ENCODE measurements at places on chromosomes 1 and 21.
A peak's percentile ranks its signal among the peaks of the same experiment; 100 is the strongest.

DNA sequence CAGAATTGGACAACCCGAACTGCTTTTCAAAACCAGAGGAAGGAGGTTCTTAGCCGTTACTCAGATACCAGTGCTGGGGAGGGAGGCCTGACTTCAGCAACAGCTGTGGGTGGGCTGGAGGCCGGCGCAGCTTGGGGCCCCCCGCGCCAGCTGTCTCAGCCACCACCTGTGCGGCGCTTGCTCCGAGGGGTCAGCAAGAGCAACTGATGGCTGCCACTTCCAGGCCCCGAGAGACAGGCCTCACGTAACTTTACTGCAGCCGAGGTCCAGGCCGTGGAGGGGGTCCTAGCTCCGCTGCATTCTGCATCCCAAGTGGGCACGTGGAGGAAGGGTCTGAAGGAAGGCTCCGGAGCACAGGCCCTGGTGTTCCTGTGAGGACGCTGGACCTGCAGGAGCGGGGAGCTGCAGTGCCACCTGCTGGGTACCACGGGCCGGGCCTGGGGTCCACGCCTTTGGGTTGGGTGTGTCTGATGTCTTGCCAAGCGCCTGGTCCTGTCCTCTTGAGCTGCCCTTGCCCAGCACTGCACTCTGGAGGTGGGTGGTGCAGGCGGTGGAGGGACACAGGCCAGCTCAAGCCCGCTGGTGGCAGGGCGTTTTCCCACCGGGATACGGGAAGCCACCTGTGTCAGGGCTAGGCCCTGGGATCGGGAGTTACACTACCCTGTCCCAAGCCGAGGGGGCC is 9.8 kb downstream of the THAP3 start:
- peak; percentile 36 for DNase-seq

DNA sequence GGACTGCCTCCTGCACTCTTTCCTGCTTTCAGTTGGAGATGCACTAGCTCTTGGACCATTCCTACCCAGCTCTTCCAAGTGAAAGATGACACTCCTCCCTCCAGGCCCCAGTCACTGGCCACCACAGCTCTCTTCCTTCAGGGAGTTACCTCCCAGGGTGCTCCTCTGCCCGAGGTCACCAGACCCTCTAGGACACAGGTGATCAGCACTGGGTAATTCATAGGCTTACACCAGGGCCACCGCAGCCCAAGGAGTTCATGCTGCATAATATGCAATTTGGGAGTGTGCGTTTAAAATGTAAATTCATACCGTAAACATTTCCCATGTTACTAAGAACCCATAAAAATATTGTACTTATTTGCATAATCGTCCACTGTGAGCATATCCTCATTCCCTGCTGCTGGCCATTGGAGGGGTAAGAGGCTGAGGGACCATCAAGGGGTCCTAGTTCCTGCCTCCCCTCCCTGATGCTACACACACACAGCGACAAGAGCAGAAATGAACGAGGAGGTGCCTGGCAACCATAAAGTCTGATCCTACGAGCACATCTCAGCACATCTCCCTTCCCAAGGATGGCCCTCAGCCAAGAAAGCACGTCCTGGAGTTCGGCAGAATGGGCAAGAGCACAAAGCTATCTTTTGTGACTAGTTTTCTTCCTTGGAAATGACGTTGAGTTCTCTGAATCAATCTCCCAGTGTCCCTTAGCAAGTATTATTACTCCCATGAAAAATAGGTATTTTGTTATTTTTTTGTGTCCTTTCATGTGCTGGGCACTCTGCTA is 222.9 kb upstream of the RAB4A start:
- no peak for DNase-seq

DNA sequence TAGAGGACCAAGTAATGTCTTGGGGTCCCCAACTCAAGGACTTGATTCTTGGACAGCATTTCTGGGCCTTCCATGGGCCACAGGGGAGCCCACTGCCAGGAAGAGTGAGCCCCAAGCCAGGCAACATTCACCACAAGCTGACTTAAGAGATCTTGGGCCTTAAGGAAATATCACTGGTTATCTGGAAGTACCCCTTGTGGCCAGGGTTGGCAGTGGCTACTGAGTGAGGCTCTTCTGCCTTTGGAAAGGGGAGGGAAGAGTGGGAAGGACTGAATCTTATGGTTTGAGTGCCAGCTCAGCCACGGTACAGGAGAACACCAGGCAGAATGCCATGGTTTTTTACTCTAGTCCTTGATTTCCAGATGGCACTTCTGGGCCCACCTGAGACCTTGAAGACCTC is 228.9 kb upstream of the RGS18 start:
- no peak for DNase-seq

GRCh38 chr1:207109004-207109403 is 5.0 kb downstream of the C4BPA start:
- no peak for DNase-seq

- DNase-seq, result no peak
Measured at GRCh38 chr1:231616667-231617066, 9.9 kb upstream of the DISC1 start.

GRCh38 chr1:40766017-40766416 is 17.6 kb upstream of the KCNQ4 start:
- DNase-seq, result no peak

GRCh38 chr1:232764458-232765251 is 40.6 kb upstream of the MAP10 start:
- DNase-seq, result no peak

- no peak for DNase-seq
Measured at GRCh38 chr1:63643926-63644325, 50.7 kb downstream of the PGM1 start.

GRCh38 chr1:76066394-76066793 is 8.2 kb upstream of the ST6GALNAC3 start:
- peak; percentile 26 for DNase-seq

DNA sequence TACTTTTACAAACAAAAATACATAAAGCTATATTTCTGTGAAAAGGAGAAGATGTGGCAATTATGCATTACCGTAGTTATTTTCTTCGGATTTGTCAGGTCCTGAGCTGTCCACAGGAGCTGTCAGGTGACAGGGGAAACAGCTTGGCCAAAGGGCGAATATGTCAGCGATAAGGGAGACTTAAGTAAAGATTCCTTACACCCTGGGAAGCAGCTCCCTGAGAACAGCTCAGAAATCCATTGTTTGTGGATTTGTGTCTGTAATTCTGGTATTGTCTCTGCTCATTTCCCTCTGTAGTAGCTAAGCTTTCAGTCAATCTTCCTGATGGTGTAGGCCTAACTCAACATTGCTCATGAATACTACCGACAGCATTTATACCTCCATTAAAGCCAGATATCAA is 7.1 kb upstream of the CD34 start:
- no peak for DNase-seq

- DNase-seq, result no peak
Measured at GRCh38 chr1:25467193-25467592, 36.5 kb downstream of the MACO1 start.

- DNase-seq, result peak; percentile 6
Measured at GRCh38 chr1:37410815-37411214, 63.6 kb upstream of the ZC3H12A start.

- DNase-seq, result no peak
Measured at GRCh38 chr1:19384772-19385187, 72.7 kb downstream of the SLC66A1 start.

DNA sequence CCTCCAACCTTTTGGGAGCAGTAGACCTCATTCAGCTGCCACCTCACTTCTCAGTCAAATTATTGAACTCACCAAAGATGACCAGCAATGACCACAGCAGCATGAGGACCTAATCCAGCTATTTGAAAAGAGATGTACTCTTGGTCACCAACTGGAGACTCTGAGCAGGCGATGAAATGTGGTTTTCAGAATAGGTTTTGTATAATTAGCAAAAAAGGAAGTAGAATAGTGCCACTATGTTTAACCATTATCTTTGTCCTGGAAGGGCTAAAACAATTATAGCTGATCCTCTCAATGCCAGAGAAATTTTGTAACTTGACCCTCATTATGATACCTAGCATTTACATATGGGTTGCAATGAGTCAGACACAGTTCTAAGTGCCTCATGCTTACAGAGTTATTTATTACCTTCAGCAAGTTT is at the start of gene FCRL2:
Gene FCRL2, minus strand, starts transcription at position 162 of the 421 bp plus-strand sequence. Its CDS starts 59 bp downstream, at position 103.
- DNase-seq, result no peak

- DNase-seq, result no peak
Measured at GRCh38 chr1:9344426-9345200, 51.9 kb downstream of the SPSB1 start.

- no peak for DNase-seq
Measured at GRCh38 chr1:225462714-225463574, 35.1 kb upstream of the LBR start.

DNA sequence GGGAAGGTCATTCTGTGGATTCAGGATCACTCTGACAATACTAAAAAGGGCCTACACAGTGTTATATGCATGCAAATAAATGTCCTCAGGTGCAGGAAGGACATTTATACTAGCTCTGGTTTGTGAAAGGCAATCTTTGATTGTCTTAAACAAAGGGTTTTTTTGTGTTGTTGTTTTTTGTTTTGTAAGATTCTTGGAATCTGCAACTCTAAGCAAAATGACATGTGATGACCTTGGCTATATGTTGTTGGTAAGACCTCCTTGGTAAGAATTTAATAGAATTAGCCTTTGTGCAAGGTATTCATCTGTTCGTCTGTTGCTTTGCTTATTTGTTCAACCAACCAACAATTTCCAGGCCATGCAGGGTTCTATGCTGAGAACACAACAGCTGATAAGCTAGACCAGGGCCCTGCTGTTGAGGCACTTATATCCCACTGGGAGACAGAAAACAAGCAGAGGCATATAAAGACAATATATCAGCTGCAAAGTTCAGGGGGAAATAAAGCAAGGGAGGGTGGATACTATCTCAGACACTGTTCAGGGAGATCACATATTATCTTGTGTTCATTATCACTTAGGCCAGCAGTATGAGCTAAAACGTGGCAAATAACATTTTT is 60.3 kb downstream of the FH start:
- no peak for DNase-seq

GRCh38 chr1:95467036-95467435 is 233.0 kb downstream of the RWDD3 start:
- no peak for DNase-seq

- peak; percentile 82 for DNase-seq
Measured at GRCh38 chr1:162854245-162854882, 6.6 kb downstream of the CCDC190 start.

GRCh38 chr1:54962612-54963395 is 17.6 kb upstream of the TMEM61 start:
- DNase-seq, result no peak

DNA sequence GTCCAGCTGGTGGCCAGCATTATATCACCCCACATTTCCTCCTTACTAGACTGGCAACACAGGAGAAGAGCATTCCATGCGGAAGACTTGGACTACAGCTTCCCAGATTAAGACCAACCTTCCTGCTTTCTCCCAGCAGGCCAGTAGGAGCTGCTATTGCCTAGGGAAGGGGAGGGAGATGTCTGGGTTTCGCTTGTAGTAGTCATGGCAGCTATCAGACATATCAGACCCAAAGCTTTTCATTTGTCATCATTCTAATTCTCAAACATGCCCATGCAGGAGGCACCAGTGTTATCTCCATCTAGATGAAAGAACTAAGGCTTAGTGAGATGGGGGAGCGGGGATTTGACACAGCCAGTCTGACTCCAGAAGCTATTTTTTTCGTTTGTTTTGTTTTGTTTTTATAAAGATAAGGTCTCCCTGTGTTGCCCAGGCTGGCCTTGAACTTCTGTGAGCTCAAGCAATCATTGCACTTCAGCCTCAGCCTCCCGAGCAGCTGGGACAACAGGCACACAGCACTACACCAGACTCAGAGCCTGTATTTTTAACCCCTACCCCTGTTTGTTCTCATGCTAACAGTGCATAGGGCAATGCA is 4.5 kb downstream of the PLA2G2A start:
- peak; percentile 73 for DNase-seq

- DNase-seq, result no peak
Measured at GRCh38 chr1:183830389-183830788, 25.5 kb downstream of the RGL1 start.

DNA sequence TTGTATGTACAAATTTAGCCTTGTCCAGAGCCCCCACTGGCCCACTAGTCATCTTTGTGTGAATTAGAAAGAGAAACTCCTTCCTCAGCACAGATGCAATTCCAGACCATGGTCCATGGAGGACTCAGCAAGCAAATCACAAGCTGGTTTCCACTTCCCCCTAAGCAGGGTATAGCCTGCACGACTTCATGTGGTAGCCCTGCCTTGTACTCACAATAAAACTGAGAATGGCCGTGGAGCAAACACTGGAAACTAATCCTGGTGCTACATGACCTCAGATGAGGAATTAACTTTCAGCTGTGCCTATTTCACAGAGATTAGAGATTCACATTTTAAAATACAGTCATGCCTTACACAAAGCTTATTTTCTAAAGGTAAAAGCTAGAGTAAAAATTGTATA is 32.5 kb downstream of the KCNH1 start:
- no peak for DNase-seq

- DNase-seq, result no peak
Measured at GRCh38 chr1:62198069-62198780, 3.6 kb downstream of the L1TD1 start.

DNA sequence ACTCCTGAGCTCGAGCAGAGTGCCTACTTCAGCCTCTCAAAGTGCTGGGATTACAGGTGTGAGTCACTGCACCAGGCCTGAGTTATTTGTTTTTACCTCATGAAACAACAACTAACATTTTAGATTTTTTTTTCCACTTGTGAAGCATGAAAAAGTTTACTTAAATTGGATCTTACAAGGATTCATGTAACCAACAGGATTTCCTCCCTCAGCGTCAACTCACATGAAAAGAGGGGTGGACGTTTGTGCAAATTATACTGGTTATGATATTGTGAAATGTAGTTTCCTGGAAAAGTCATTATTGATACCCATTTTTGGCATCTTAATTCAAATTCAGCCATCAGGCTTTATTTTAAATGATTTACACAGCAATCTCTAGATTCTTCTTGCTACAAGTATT is 6.5 kb downstream of the CNST start:
- no peak for DNase-seq

DNA sequence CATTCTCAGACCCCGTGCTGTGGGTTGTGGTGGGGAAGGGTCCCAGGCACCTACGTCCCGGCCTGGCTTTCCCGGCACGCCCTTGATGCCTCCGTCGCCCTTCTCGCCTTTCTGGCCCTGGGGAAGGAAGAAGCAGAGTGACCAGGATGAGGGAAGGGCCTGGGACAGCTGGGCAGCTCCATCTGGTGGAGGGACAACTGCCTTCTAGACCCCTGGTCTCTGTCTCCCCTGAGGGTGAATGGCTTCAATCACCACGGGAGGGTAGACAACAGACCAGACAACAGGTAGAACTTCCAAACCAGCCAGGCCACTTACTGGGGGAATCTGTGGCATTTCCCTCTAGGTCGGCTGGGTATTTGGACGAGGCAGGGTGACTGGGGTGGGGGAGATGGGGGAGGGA is 11.9 kb downstream of the COL16A1 start:
- no peak for DNase-seq

DNA sequence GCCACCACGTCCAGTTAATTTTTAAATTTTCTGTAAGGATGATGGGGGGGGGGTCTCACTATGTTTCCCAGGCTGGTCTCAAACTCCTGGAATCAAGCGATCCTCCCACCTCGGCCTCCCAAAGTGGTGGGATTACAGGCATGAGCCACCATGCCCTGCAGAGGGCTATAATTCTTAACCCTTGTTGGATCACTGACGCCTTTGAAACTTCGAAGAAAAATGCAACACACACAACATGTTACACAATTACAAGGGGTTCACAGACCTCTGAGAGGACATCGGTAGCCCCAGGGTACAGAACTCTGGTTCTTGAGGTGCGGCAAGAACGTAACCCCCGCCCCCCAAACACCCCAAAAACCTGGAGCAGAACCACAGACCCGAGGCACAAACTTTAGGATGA is 8.4 kb upstream of the LUZP1 start:
- DNase-seq, result no peak

GRCh38 chr1:16077406-16078245 is 4.2 kb upstream of the FAM131C start:
- no peak for DNase-seq

All from fibroblast of lung (primary cell).